ENCODE measurements at places on chromosomes 3 and 15.

DNA sequence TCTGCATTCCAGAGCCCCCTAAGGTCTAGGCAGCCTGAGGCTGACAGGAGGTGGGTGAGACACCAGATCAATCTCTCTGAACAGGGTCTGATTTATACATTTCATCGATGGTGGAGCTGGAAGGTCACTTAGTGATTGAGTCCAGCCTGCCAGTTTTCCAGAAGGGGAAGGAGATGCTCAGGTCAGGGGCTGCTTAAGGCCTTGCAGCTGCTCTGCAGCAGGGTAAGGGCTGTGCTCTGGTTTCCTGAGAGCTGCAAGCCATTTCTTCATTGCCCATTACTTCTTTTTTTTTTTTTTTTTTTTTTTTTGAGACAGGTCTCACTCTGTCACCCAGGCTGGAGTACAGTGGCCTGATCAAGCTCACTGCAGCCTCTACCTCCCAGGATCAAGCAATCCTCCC, 10.7 kb downstream of the TADA3 start:
- DNase-seq, result no peak

DNA sequence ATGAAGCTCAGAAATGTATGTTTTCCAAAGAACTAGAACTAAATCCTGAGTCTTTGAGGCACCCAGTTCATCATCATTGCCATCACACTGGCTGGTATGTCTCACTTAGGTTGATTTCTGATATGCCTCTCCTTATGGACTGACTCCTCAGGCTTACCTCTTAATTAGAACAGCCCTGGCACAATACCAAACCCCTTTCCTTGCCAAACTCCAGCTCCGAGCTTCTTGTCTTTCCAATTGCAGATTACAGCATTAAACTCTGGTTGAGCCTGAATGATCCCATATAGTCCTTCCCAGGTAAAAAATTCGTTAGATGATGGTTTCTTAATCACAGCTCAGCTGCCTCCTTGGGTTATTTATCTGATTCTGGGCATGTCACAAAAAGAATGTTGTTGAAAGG, 66.3 kb downstream of the RTP4 start:
- no peak for DNase-seq

- no peak for DNase-seq
Measured at GRCh38 chr3:111738790-111739189, 120.3 kb upstream of the PHLDB2 start.

GRCh38 chr3:174581558-174581957, 277.6 kb upstream of the NAALADL2 start:
- no peak for DNase-seq

DNA sequence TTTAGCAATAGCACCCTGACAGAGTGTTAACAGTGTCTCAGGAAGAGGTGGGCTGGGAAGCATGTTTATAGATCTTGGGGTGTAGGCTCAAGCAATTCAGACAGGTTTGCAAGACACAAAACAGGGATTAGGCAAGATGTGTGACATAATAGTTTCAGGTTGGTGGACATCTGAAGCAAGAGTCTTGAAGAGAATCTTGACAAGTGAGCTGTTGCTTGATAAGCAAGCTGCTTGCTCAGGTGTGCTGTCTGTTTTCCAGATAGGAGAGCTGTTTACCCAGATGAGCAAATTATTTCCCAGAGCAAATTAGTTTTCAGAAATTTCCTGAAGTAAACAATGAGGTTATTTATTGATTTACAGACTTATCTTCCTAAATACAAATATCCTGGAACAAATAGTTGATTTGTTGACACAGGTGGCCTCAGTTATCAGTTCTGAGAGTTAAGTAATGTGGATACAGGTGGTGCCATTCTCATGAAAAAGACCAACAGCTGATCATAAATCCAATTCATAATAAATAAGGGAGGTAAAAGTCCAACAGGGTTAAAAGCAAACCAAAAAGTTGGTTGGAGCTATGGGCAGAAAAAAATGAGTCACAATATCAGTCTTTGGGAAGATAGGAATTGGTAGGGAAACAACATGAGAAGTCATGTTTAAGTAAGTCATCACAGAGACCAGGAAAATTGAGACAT, 437.3 kb downstream of the TBL1XR1 start:
- DNase-seq, result no peak

DNA sequence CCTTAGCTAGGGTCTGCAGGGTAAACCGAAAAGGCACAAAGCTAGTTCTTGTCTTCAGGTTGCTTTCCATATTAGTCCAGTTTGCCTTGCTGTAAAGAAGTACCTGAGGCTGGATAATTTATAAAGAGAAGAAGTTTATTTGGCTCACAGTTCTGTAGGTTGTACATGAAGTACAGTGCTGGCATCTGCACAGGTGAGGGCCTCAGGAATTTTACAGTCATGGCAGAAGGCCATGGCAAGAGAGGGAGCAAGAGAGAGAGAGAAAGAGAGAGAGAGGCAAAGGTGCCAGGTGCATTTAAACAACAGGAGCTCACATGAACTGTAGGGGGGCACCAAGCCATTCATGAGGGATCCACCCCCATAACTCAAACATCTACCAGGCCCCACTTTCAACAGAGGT, 26.9 kb downstream of the TRIM42 start:
- DNase-seq, result no peak

GRCh38 chr15:77287385-77287784, 132.5 kb downstream of the PEAK1 start:
- DNase-seq, result no peak

- DNase-seq, result peak; percentile 84
Measured at GRCh38 chr3:141412087-141412935, 44.0 kb downstream of the ZBTB38 start.

- DNase-seq, result peak; percentile 60
Measured at GRCh38 chr3:107846279-107846852, 244.5 kb downstream of the CD47 start.

DNA sequence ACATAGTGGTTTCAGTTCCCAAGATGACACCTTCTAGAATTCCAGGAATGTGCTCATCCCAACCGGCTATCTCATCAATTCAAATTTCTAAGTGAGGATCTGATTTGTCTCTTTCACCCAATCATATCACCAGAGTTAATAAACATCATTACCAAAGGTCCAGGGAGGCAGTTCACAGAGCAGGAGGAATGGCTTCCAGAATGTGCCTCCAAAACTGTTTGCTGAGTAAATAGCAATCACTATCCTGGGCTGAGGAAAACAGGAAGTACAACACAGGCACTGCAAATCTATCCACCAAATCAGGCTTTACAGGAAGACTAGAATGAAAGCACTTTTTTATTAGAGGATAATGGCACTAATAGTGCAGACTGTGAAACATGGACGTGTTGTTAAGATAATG, 61.5 kb downstream of the OSBPL10 start:
- DNase-seq, result no peak

DNA sequence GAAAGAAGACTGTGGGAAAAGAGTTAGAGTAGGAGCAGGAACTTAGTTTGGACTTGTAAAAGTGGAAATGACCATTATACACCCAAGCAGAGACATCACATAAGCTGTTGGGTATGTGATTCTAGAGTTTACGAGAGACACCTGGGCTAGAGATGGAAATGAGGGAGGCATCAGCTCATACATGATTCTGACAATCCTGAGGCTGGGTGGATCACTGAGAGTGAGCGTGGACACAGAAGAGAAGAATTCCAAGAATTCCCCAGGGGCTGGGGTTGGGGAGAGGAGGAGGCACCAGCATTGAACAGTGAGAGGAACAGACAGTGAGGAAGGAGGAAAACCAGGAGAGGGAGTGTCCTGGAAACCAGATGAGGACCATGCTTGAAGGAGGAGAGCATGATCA, 113.5 kb downstream of the KCNAB1 start:
- no peak for DNase-seq

GRCh38 chr3:39149059-39149455, 4.3 kb downstream of the CSRNP1 start:
- DNase-seq, result no peak

- no peak for DNase-seq
Measured at GRCh38 chr3:108322352-108322751, 26.0 kb downstream of the HHLA2 start.

DNA sequence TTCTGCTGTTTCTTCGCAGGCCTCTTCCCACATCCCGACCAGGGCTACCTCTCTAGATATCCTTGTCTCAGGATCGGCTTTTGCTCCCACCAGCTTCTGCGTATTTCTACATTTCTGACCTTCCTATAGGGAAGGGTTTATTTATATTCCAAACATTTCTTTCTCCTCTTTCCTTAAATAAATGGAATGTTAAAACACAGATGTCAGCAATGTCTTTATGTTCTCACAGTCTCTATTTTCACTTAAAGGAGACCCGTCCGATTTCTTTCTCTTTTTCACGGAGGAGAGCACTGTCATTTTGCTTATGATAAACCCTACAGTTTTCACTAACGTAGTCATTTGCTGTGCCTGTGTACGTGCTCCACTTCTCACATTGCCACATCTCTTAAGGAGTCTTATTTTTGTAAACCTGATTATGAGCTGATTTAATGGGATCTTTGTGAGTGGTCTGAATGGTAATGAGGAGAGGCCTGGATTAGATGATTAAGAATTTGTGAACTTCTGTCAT, 630 bp downstream of the KIF15 start:
- DNase-seq, result no peak

DNA sequence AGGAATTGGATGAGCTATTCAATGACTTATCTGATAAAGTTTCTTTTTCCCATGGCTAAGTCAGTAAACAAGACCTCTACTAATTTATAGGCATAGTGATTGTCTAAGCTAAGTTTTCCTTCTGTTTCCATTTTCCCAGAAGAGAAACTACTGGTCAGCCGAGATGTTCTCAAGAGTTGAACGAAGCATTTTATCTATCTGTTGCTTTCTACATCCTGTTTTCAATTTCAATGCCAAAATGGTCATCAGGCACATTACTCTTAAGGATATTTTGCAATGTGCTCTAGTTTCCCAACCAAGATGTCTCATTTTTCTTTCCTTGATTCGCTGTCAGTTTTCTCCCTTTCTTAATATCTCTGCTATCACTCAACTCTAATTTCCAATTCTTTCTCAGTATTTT, 228.7 kb downstream of the MBNL1 start:
- no peak for DNase-seq
